Head of caudate nucleus (tissue), 42 donors: ENCODE measurements at places on chromosomes 5 and 9.

- DNase-seq = no peak
Observed at GRCh38 chr9:99167119-99167518, 54.6 kb downstream of the ALG2 start.

DNA sequence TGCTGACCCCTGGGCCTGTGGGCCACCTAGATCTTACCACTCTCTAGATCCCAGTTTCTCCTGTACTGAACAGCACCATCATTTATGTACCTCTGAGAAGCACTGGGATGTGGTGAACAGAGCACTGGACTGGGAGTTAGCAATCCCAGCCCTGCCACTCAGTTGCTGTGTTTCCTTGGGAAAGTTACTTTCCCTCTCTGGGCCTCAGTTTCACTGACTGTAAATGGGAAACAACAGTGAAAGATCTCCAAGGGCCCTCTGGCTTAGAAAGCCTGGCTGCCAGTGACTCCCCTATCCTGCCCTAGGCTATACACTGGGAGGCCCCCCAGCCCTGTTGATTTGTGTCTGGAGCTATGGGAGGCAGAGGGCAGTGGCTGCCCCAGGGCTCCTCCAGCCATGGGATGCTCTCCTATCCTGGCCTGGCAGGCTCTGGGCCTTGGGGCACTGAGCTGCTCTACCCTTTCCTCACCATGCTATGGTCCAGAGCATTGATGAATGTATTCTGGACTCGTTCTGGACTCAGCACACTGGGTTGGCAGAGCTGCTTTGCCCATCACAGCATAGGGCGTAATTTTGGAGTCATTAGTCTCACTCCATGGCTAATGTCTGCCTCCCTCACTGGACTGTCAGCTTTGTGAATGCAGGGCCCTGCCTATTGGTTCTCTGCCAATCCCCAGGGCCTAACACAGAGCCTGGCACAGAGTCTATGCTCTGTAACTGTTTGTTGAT is 99.3 kb downstream of the RGS3 start:
- no peak for DNase-seq

DNA sequence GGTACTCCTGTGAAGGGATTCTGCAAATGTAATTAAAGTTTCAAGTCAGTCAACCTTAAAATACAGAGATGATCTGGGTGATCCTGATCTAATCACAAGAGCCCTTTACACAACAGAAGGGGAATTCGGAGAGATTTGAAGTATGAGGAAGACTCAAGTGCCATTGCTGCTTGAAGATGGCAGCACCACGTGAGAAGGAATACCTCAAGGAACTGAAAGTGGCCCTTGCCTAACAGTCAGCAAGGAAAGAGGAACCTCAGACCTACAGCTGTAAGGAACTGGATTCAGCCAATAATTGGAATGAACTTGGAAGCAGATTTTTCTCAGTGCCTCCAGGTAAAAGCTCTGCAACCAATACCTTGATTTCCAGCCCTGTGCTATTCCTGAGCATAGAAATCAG is 87.4 kb downstream of the THBS4 start:
- DNase-seq = peak; percentile 30

- no peak for DNase-seq
Observed at GRCh38 chr9:114049441-114050225, 28.5 kb downstream of the AMBP start.

- no peak for DNase-seq
Observed at GRCh38 chr5:60402161-60402785, 297.7 kb downstream of the DEPDC1B start.

DNA sequence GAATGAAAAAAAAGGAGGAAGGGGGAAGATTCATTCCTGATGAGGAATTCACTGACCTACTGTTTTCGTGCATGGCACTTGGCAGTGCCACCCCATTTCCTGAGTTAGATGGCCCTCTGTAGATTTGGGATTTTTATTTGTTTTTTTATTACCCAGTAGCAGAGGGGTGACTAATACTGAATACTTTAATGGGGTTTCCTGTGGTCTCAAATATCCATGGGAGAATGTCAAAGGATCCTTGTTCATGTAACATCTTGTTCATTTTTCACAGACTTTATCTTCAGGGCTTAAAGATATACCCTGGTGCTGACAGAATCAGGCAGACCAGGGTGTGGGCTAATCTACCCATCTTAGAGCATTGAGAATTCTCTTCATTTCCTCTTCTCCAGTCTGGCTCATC is 93.0 kb downstream of the MAMDC2 start:
- DNase-seq = no peak
